ENCODE measurements at places on chromosomes 4 and X.

- no peak for DNase-seq
Observed at GRCh38 chr4:161442921-161443320, 720.9 kb downstream of the FSTL5 start.

DNA sequence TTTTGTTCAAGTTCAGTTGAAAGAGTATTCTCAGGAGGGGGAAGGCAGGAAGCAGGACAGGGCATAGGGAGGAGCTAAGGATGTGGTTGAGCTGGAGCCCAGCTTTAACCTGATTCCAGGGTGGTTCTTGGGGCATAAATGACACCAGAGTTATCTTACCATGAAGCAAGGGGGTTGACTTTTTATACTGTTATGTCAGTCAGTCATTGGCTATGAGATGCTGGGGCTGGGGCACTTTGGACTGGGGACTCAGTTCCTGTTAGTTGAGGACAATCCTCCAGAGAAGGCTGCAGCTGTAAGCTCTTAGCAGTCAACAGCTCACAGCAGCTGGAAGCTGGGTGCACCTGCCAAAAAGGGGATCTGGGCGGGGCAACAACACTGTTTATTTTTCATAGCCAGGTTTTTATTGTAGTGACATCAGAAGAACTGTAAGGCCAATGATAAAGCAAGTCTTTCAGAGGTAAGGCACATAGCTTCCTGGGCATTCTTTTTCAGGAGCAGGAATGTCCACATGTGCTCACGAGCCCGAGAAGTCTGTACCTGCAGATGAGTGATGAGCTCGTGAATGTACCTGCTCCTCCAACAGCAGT lies 78.5 kb downstream of the MID1IP1 start:
- DNase-seq = no peak

- DNase-seq = no peak
Observed at GRCh38 chr4:145881989-145882388, 56.6 kb downstream of the ZNF827 start.

GRCh38 chr4:115396034-115396433 lies 282.6 kb upstream of the NDST4 start:
- DNase-seq = no peak

DNA sequence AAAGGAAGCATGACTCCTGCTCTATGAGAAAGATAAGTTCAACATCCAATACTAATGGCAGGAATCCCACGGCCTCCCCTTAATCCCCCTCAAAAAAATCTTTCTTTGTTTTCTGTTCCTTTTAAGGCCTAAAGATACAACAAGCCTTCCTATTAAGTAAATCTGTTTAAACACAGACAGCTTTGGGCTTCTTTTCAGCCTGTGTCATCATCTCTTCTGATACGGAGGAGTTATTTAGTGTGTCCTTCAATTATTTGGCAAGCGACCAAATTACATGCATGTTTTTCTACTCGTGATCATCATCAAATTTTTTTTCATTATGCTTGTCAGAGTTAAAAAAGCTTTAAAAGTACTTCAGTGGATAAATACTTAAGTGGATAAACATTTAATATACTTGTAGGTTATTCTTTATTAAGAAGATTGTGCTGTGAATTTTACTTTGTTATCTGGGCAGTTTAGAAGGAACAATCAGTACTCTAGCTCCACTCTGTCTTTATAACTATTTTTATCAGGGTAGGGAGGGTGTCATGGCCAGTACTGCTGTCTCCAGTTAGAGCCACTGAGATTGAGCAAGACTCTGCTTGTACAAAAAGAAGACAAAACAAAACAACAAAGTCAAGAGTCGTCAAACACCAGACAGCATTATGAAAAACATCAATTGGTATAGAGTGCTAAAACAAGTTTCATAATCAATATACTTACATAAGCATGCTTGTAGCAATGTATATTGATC lies 210.7 kb downstream of the PRR32 start:
- DNase-seq = no peak

- no peak for DNase-seq
Observed at GRCh38 chrX:40945361-40945713, 139.9 kb upstream of the USP9X start.

- DNase-seq = no peak
Observed at GRCh38 chr4:185872747-185873380, 60.9 kb upstream of the SORBS2 start.

- DNase-seq = no peak
Observed at GRCh38 chr4:56048702-56049431, 100.1 kb downstream of the CEP135 start.

GRCh38 chr4:29805245-29805644 lies 914.9 kb upstream of the PCDH7 start:
- DNase-seq = no peak

DNA sequence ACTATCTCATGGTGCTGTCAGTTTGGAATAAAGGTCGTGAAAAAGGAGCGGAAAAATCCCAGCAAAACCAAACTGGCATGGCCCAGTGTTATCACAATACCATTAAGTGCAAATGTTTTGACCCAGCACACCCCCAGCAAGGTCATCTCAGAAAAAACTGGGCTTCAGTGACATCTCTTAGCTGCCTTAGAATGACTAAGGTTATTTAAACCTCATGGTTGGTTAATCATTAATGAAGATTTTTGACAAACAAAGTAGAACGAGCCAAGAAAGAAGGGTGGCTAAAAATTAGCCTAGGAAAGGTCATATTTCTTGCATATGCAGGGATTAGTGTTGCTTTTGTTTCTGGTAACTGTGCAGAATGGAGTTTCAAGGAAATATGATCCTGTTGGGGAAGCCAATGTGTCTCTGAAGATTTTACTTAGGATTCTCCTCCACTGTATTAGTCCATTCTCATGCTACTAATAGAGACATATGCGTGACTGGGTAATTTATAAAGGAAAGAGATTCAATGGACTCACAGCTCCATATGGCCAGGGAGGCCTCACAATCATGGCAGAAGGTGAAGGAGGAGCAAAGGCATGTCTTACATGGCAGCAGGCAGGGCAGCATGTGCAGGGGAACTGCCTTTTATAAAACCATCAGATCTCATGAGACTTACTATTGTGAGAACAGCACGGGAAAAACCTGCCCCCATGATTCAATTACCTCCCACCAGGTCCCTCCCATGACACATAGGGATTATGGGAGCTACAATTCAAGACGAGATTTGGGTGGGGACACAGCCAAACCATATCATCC lies 83.5 kb downstream of the CHRNA9 start:
- no peak for DNase-seq

DNA sequence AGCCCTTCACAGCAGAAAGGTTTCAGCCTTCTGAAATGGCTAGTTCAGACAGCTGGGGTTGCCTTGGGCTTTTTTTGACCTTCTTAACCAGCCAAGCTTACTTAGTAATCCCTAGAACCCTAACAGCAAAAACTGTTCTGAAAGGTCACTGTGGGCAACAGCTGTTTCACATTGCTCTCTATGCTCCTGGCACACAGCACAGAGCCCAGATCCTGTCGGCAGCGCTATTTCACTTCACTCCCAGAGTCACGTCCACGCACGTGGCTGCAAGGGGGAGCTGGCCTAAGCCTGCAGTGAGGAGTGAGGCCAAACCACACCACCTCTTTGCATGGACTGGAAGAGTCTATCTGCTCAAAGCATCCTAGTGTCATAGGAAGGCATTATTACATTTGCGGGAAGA lies 32.0 kb upstream of the STS start:
- DNase-seq = no peak

All from stimulated activated CD8-positive, alpha-beta memory T cell treated with anti-CD3 and anti-CD28 coated beads, Interleukin-2, amount 100 ng/mL, for 1 hour (primary cell).